ENCODE measurements at places on chromosomes 7 and 10.
A peak's percentile ranks its signal among the peaks of the same experiment; 100 is the strongest.

DNA sequence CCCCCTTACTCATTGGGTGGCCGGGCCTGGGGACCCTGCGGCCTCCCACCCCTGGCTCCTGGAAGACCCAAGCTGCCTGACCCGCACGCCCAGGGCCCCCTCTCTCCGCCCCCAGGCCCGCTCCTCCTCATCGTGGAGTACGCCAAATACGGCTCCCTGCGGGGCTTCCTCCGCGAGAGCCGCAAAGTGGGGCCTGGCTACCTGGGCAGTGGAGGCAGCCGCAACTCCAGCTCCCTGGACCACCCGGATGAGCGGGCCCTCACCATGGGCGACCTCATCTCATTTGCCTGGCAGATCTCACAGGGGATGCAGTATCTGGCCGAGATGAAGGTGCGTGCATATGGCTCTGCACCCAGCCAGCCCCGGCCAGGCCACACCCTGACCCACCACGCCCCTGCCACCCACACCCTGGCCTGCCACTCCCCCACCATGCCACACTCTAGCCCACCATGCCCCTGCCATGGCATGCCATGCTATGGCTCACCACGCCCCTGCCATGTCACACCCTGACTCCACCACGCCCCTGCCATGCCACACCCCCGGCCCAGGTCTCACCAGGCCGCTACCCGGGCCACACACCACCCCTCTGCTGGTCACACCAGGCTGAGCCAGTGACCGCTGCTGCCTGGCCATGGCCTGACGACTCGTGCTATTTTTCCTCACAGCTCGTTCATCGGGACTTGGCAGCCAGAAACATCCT is 18.7 kb upstream of the CSGALNACT2 start:
- DNase-seq: no peak

- DNase-seq: peak; percentile 56
Measured at GRCh38 chr7:40374575-40374974, 239.8 kb downstream of the SUGCT start.

GRCh38 chr10:6843894-6844650 is 264.0 kb upstream of the PRKCQ start:
- no peak for DNase-seq

- no peak for DNase-seq
Measured at GRCh38 chr7:135334830-135335543, 101.3 kb downstream of the STRA8 start.
